ENCODE measurements at places on chromosomes 7 and 10. TPM values are rescaled to one million over a fixed set of nuclear protein-coding genes. Genes with fewer than 3 reads are reported as not detected.
A peak's percentile ranks its signal among the peaks of the same experiment; 100 is the strongest.

GRCh38 chr10:25304606-25305005 is 129.8 kb downstream of the GPR158 start:
- DNase-seq, result no peak
- no peaks in the 10 kb centered on the region for H3K36me3 ChIP-seq
- H3K27ac ChIP-seq, result no peak overlapping the region
- H3K4me1 ChIP-seq, result no peaks in the 10 kb centered on the region

FBXO24 gene
- 0.46 TPM for total RNA-seq

FAM13C gene
- total RNA-seq, result 3.2 TPM

DNA sequence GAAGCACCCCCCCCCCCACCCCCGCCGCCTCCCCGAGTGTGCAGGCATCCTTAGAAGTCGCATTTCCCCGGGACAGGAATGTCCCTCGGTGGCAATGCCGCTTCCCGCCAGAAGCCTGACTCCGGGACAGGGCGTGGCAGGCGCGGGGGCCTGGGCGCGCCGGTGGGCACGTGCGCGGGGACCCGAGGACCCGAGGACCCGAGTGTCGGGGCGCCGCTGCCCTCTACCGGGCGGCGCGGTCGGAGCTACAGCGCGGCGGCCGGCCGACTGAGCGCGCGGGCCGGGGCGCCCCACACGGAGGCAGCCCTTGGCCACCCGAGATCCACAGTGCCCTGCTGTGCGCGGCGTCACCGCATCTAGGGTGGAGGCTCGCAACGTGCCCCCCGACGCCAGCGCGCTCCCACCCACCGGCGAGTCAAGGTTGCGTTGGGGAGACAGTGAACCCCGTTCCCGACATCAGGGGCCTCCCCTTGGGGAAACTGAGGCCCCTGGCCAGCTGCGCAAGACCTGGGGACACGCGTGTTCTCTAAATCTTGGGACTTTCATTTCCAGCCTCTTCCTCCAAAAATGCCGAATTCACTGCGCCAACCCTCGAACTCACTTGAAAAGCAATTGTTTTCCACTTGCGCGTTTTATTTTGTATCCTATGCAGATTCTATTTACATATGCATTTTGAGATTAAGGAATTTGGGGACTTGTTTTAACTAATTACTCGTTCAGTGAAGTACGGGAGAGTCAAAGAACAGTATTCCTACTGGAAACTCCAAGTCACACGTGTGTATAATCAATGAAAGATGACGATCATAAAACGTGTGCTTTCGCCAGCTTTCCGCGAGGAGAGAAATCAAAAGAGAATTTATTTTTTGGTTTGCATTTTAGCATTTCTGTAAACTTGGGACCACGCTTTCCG is 3.1 kb upstream of the CUX1 start:
- peaks cover 23% of the 10 kb centered on the region for H3K4me1 ChIP-seq
- H3K27me3 ChIP-seq, result peaks cover 22% of the 10 kb centered on the region

DNA sequence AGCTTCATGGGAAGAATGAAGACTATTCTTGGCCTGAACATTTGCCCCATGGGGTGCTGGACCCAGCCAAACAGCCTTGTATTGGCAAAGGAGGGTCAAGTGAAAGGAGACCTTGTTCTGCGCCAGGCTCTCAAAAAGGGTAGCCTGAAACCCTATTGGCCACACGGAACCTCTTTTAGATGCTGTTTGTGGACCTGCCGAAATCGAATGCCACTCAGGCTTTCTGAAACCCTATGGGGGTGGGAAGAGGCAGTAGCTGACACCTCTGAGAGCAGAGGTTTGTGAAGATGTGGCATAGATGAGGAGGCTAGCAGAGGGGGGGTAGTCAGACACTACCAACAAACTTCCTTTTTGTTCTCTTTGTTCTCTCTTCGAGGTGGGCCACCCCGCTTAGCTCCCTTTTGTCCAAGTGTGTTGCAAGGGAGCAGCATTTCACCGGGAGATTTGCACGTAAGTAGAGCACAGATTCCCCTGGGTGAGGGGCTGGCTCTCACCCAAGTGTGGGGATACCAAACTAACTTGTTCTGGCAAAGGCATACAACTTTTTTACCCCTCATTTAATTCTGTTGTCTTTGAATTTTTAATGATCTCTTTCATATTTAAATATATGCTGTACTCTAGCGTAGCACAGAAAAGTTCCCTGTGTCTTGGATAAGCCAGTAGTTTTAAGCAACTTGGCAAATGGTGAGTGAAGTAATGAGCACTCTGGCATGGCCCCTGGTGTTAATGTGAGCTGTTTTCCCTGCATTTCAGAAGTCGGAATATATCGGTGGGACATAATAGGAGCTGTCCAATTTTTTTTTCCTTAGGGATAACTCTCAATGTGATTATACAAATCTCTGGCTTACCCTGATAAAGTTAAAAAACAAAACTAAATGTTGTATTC is 107.7 kb downstream of the SEPTIN7 start:
- H3K4me1 ChIP-seq, result peaks cover 2% of the 10 kb centered on the region
- no peak overlapping the region for H3K4me3 ChIP-seq
- no peak for DNase-seq
- no peak overlapping the region for H3K27ac ChIP-seq
- no peaks in the 10 kb centered on the region for H3K27me3 ChIP-seq

- H3K27me3 ChIP-seq, result no peaks in the 10 kb centered on the region
- H3K36me3 ChIP-seq, result no peaks in the 10 kb centered on the region
- DNase-seq, result no peak
- H3K27ac ChIP-seq, result no peak overlapping the region
Observed at GRCh38 chr10:117675514-117676055, 133.0 kb downstream of the EMX2 start.

- peaks cover 2% of the 10 kb centered on the region for H3K4me1 ChIP-seq
- H3K27ac ChIP-seq, result no peak overlapping the region
- no peak overlapping the region for H3K4me3 ChIP-seq
- no peaks in the 10 kb centered on the region for H3K36me3 ChIP-seq
- no peak for DNase-seq
Observed at GRCh38 chr10:18202680-18203460, 62.6 kb downstream of the CACNB2 start.

RPA3 gene
- 16.5 TPM for total RNA-seq

CARD11 gene
- total RNA-seq, result not detected

HKDC1 gene
- 0.19 TPM for total RNA-seq

DNA sequence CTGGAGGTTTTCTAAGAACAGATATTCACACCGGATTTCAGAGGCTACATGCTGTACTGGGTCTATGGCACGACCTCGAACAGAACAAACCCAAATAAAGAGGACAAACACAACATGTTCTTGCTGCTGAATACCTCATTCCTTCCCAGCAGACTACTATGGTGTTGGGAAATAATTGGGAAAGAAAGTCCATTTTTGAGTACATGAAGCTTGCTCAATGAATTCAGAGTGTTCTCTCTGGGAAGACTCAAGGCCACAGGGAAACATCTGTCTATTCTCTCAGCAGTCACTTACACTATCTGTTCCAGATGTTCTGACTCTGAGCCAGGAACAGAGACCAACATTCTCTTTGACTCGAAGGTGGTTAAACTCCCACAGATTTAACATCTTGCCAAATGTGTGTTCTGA is 30.9 kb downstream of the LAMB1 start:
- H3K4me3 ChIP-seq, result no peak overlapping the region
- H3K4me1 ChIP-seq, result peaks cover 30% of the 10 kb centered on the region
- peaks cover 60% of the 10 kb centered on the region for H3K36me3 ChIP-seq
- H3K27ac ChIP-seq, result peak overlapping the region; percentile 75
- H3K27me3 ChIP-seq, result no peaks in the 10 kb centered on the region
- no peak for DNase-seq

RNF32 gene
- total RNA-seq, result 1.7 TPM

FAM241B gene
- total RNA-seq, result 3.4 TPM

DNA sequence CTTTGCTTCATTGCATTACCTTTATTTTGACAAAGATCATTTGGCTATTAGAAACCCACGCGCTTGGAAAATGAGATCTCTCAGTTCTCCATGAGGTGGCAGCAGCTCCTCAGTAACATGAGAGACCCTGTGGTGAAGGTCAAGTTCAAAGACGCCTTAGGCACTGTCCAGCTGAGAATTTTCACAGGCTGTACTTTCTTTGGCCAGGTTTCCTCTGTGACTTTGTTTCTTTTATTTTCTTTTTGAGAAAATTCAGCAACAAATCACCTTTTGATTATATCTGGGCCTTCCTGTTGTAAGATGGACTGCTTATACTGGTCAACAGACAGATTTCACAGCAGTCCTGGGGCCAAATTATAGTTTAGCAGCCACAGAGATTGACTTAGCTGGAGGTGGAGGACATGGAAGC is 54.5 kb downstream of the RAB18 start:
- H3K4me3 ChIP-seq, result no peak overlapping the region
- no peak for DNase-seq
- peaks cover 8% of the 10 kb centered on the region for H3K4me1 ChIP-seq
- no peak overlapping the region for H3K27ac ChIP-seq

DNA sequence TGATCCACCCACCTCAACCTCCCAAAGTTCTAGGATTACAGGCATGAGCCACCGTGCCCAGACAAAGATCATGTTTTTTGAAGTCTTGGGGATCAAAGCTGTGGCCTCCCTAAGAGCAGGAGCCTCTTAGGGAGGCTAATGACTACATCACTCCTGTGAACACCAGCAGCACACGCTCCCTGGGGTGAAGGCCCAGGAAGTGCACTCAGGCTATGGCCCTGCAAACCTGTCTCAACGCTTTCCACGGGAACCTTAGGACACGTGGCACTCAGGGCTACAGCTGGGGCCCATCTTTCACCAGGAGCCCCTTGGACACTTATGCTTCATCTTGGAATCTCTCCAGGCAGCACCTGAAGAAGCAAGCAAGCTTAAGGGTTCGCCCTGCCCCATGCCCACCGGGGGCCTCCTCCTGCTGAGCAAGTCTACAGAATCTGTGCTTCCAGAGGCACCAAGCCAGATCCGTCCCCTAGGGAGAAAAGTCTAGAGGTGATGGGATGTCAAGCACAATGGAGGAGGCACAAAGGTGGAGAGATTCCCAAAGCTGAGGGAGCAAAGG is 18.4 kb downstream of the VSTM4 start:
- H3K4me1 ChIP-seq, result no peaks in the 10 kb centered on the region
- H3K4me3 ChIP-seq, result no peak overlapping the region
- no peaks in the 10 kb centered on the region for H3K36me3 ChIP-seq
- no peak for DNase-seq

DNA sequence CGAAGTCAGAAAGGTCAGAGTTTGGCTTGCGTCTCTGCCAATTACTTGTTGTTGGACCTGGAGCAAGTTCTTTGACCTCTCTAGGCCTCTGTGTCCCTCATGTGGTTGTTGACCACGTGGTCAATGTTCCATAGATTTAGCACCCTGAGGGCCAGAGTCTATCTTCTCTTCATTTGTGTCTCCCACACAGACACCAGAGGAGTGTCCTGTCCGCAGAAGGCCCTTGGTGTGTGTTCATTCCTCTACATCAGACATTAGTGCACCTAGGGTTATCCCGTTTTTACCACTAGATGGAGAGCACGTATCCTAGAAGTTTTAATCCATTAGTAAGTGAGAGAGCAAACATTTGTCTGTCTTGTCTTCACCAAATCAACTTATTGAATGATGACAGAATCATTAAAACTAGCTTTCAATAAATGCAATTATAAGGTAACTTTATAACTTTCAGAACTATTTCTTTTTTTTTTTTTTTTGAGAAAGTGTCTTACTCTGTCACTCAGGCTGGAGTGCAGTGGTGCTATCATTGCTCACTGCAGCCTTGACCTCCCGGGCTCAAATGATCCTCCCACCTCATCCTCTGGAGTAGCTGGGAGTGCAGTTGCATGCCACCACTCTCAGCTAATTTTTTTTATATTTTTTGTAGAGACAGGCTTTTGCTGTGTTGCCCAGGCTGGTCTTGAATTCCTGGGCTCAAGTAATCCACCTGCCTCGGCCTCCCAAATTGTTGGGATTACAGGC is 122.5 kb upstream of the ANKRD1 start:
- no peaks in the 10 kb centered on the region for H3K27me3 ChIP-seq
- H3K4me1 ChIP-seq, result peaks cover 8% of the 10 kb centered on the region
- H3K4me3 ChIP-seq, result no peak overlapping the region
- no peak for DNase-seq

DNA sequence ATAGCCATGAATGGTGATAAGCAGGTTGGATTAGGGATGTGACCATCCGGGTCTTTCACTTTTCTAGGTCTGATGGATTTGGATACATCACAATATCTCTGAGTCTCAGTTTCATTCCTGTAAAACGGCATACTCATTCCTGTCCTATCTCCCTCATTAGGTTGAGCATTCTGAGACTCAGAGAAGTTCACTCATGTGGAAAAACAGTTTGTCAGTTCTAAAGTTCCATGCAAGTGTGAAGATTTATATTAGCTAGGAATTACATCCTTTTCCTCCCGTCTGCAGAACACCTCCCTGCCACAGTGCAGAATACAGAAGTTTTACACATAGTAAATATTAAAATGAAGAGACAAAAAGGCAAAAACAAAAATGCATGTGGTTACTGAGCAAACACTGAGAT is 94.2 kb upstream of the SLC25A13 start:
- peaks cover 11% of the 10 kb centered on the region for H3K27me3 ChIP-seq
- peaks cover 17% of the 10 kb centered on the region for H3K4me1 ChIP-seq
- DNase-seq, result no peak
- H3K36me3 ChIP-seq, result no peaks in the 10 kb centered on the region
- no peak overlapping the region for H3K4me3 ChIP-seq

DNA sequence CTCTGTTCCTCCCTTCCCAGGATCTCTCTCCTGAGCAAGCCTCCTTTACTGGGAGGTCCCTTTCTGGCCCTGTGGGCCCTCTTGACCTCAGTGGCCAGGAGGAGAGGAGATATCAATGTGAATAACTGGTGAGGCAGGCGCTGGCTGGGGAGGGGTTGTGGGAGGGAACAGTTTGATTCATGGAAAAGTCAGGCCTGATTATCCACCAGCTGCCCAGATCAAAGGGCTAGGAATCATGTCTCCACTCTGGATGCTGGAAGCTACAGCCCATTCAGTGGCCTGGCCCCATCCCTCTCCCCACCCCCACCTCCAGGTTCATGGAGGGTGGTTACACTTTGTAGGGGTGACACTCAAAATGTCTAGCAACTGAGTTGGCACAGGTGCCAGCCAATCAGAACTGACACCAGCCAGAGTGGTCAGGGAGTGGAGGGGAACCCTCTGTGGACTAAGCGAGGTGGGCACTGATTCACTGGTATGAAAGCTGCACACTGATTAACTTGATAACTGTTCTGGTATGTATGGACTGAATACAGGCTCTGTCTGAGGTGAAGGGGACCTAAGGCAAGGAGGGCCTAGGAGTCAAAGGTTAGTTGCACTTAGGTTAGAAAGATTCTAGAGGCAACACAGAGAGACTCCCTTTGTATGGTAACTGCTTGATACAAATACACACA is 4.8 kb downstream of the PRRT4 start:
- peaks cover 33% of the 10 kb centered on the region for H3K27me3 ChIP-seq
- peaks cover 6% of the 10 kb centered on the region for H3K4me1 ChIP-seq
- H3K4me3 ChIP-seq, result no peak overlapping the region
- no peaks in the 10 kb centered on the region for H3K36me3 ChIP-seq
- H3K27ac ChIP-seq, result no peak overlapping the region

DNA sequence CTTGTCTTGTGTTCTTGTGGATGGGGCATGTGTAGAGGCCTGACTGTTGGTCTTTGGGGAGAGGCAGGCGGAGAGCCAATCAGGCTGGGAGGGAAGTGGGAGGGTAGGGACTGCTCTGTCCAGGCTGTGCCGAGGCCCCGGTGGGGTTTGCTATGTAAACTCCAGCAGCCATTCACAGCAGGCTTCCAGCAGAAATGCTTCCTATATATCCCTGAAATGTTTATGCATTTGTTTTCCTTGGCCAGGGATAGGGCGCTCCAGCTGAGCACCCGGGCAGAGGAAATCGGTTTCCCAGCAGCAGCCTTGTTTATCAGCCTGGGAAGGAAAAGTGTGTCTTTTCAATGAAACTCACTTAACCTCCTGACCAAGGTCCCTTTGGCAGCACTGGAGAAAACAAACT is 18.3 kb upstream of the AQP1 start:
- peak; percentile 88 for DNase-seq
- peaks cover 40% of the 10 kb centered on the region for H3K4me1 ChIP-seq
- H3K36me3 ChIP-seq, result no peaks in the 10 kb centered on the region
- H3K27me3 ChIP-seq, result peaks cover 39% of the 10 kb centered on the region

All from osteocyte (in vitro differentiated cells).